ENCODE measurements at places on chromosomes 2 and 18.

- no peak for DNase-seq
These were observed 23.2 kb downstream of the RRM2 start for GRCh38 chr2:10145519-10146357.

DNA sequence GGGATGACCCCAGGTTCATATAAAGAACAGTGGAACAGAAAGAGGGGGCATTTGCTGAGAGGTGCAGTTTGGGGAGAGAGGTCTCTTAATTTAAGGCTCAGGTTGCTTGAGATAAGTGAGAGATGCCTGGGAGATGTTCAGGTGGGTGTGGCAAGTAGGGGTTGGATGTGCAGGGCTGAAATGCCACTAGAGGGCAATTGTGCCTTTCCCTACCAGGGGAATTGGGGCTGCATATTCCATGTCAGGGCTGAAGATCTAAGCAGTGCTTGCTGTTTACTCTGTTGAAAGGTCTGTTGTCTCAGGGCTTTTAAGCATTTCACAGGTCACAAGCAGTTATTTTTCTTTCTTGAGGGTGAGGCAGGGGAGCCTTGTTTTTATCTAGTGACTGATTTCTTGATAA, 7.8 kb downstream of the CCDC85A start:
- DNase-seq, result peak; percentile 8

DNA sequence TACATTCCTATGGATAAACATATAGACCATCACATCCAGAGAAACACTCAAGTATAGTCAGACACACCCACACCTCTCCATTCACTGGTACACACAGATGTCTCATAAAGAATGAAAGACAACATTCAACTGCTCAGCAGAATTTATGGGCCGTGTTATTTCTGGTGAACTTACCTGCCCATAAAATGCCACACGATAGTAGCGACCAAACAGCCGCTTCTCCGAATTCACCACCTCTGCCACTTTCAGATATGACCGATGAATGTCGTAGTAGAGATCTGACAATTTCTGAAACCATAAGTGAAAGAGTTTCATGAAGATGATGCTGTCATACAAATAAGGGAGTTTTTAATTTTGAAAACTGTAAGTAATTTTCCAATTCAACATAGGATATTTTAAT, 70.7 kb upstream of the CCDC195 start:
- DNase-seq, result no peak

GRCh38 chr18:68219274-68219673, 495.6 kb downstream of the TMX3 start:
- no peak for DNase-seq

GRCh38 chr2:69345434-69345833, 41.6 kb downstream of the GFPT1 start:
- DNase-seq, result no peak

- no peak for DNase-seq
These were observed 21.5 kb upstream of the EPC2 start for GRCh38 chr2:148623086-148623485.

GRCh38 chr2:46460241-46460921, 19.0 kb upstream of the TMEM247 start:
- DNase-seq, result peak; percentile 17

DNA sequence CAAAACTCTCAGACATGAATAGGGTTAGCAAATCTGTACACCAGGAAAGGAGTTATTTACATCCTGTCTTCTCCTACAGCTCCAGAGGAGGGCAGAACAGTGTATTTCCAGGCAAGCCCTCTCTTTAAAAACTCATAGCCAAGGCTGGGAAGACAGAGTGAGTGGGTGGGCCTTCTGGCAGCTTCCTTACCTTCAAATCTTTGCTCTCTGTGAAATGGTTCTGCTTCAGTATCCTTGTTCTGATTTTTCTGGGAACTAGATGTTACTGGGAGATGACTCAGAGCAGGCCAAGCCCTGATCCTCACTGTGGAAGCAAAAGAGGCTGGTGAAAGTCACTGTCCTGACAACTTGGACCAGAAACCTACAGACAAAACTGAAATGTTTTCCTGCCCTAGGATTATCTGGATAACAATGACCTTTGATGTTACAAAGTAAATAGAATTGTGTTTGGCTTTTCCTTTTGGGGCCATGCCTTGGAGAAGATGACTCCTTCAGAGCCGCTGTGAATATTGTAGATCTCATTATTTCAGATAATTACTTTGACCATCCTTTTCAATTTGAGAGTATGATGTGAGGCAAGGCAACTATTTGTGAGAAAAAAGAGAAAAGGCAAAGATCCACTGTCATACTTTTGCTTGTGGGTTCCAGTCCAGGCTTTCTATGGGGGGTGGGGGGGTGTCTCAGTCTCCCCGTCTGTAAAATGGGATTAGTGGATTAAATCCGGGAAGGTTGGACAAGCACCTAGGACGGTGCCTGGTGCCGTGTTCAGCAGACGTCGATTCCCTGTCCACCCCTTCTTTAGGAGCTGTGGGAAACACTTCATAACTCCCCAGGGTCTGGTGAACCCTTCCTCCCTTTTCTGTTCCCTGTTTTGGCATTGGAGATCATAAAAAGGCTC, 644 bp upstream of the QPCT start:
- no peak for DNase-seq

- DNase-seq, result no peak
These were observed 123.3 kb downstream of the CTIF start for GRCh38 chr18:48662011-48662661.

DNA sequence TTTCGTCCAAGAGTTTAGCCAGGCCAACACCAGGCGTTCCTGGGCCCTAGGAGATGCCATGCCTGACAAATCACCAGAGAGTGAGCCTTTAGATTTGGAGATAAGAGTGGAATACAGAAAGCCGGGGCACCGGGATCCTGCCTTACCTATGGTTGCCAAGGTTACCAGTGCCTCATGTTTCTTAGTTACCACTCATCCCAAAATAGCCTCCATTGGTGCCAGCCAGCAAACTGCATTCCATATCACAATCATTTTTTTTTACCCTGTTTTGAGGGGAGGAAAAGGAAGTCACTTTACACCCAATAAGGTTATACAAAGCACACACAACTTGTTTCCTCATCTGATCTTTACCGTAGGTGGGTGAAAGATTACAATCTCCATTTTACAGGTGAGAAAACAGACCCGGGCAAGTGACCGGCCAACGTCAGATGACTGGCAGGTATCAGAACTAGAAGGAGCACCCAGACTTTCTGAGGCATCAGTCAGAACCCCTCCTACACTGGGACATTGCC, 48.3 kb upstream of the PDIA6 start:
- DNase-seq, result no peak

DNA sequence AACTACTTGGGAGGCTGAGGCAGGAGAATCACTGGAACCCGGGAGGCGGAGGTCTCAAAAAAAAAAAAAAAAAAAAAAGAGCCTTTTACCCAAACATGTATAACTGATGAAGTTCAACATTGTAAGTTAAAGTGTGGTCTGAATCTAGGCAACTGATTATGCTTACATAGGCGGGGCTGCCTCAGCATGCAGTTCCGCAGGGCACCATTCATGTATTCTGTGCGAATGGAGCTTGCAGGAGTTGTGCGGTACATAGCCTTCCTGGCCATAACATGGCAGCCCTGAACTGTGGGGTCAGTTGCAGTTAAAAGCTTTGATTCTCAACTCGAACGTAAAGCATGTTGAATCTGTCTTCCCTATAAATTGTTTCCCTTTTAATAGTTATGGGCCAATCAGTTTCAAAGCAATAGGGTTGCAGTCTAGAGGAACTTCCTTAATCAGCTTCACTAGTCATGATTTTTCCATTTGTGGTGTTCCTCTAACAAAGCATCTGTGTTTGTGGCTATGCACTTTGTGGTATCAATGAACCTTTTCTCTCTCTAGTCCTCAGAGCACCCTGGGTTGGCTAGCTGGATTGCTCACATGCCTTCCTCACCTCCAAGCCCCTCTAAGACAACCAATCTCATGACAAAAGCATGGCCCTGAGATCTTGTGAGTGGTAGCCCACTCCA, 30.6 kb upstream of the CEP68 start:
- no peak for DNase-seq

DNA sequence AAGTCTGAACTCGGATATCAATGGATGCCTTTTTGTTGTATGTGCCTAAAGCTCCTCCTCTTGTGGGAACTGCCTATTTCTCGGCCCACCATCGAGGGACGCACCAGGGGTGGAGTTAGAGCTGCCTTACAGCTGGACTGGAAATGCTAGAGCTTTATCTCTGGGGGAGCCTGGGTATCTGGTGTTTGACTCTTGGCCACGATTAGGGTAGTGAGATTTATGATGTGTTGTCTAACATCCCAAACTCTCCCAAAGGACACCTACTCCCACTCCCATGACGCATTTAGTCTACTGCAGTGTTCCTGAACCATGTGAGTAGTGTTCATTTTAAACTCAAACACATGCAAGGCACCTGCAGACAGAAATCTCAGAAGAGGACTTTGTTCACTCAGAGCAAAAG, 594.8 kb downstream of the METTL4 start:
- DNase-seq, result no peak

- no peak for DNase-seq
These were observed 38.2 kb upstream of the ACTR3 start for GRCh38 chr2:113851640-113852039.

GRCh38 chr2:166449439-166449838, 44.6 kb downstream of the SCN7A start:
- DNase-seq, result no peak

DNA sequence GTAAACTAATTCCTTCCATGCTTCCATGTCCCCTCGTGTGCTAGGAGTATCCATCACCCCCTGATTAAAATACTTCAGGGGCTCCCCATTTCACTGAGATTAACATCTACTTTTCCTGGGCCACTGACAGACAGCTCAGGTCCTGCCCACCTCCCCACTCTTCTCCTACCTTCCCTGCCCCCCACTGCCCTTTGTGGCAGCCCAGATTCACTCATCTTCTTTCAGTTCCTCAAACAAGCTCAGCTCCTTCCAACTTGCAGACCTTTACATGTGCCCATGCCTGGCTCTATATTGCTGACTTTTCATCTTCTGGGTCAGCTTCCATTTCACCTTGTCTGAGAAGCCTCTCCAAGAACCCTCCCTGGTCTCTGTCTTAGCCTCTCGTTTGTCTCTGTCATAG, 12.0 kb downstream of the RUFY4 start:
- DNase-seq, result peak; percentile 85

Data from RPMI8226 (cell line).